ENCODE measurements at places on chromosomes 5 and 9. TPM values are rescaled to one million over a fixed set of nuclear protein-coding genes. Genes with fewer than 3 reads are reported as not detected.
A peak's percentile ranks its signal among the peaks of the same experiment; 100 is the strongest.

The CAMLG gene
- 19.3 TPM for total RNA-seq

DNA sequence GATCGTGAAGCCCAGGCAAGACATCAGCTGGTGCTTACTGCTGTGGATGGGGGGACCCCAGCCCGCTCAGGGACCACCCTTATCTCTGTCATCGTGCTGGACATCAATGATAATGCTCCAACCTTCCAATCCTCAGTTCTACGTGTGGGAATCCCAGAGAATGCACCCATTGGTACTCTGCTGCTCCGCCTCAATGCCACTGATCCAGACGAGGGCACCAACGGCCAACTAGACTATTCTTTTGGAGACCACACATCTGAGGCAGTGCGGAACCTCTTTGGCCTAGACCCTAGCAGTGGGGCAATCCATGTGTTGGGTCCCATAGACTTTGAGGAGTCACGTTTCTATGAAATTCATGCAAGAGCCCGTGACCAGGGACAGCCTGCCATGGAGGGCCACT, 960 bp downstream of the PCDHGC5 start:
- DNase-seq = no peak

GRCh38 chr9:137387114-137387890, 35.7 kb downstream of the EXD3 start:
- DNase-seq = no peak

- peak; percentile 80 for DNase-seq
These were observed 467.9 kb upstream of the DAB2 start for GRCh38 chr5:39892708-39893107.

Measured in bronchial epithelial cell (primary cell).